ENCODE measurements at places on chromosomes 2 and 18.

GRCh38 chr2:113160962-113161361 lies 12.8 kb upstream of the PSD4 start:
- no peak for DNase-seq

DNA sequence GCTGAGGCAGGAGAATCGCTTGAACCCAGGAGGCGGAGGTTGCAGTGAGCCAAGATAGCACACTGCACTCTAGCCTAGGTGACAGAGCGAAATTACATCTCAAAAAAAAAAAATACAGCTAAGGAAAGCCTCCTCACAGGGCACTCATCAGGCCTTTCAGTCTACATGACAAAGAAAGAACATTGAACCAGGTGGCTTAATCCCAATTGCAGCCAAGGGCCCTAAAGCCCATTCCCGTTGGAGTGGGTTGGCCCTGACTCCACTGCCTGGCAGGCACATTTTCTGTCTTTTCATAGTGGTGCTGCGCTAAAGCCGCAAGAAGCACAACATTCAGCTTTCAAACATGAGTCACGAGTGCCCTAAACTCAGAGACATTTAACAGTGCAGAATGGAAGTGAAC lies 372.5 kb downstream of the RNF144A start:
- DNase-seq: no peak

GRCh38 chr2:21693081-21693480 lies 569.3 kb downstream of the TDRD15 start:
- no peak for DNase-seq

- no peak for DNase-seq
Measured at GRCh38 chr18:3111523-3112240, 98.7 kb upstream of the LPIN2 start.

DNA sequence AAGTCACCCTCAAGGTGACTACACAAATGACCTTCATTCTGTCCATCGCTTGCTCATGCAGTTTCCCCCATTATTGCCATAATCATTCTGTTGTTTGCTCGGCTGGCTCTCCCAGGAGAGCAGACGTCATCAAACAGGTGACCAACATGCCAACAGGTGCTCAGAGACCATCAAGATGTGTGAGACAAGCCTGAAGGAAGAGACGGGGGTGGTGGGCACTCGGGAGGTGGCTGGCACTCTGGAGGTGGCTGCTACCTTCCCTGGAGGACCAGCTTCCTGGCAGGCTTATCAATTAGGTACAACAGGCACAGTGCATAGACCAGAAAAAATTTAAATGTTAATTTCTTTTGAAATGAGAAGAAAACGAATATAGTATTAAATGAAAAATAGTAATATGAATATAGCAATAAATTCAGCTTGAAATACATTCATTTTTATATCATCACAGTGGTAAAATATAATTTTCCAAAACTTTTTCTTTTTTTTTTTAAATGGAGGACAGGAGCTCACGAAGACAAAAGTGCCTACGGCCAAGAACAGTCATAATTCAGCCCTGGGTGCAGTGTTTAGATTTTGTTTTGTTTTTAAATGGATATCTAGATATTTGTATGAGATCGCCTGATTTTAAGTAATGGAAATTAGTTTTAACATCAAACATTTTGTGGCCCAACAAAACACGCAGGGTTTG lies 16.9 kb upstream of the HAAO start:
- DNase-seq: no peak
